Keratinocyte (primary cell): ENCODE measurements at places on chromosomes 4 and X.
A peak's percentile ranks its signal among the peaks of the same experiment; 100 is the strongest.

DNA sequence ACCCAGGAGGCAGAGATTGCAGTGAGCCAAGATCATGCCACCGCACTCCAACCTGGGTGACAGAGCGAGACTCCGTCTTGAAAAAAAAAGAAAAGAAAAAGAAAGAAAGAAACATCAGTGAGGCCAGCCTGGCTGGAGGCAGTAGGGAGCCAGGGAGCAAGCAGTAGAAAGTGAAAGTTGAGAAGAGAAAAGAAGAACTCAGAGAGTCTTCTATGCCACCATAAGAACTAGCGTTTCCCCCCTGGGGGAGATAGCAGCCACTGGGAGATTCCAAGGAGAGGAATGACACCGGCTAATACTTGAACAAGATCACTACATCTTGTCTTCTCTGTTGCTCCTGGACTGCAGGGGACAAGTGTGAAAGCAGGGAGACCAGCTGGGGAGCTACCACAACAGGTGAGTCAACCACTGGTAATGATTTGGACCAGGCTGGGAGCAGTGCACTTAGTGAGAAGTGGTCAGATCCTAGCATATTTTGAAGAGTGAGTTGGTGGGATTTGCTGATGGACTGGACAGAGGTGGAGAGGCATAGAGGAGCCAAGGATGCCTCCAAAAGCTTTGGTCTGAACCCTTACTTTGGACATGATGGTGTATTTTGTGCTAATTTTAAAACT lies 33.4 kb downstream of the SLC2A9 start:
- no peaks in the 10 kb centered on the region for H3K27me3 ChIP-seq
- no peak overlapping the region for H3K4me3 ChIP-seq
- no peaks in the 10 kb centered on the region for H3K4me1 ChIP-seq

- no peak for DNase-seq
- H3K36me3 ChIP-seq: no peaks in the 10 kb centered on the region
- H3K27me3 ChIP-seq: no peaks in the 10 kb centered on the region
- H3K4me1 ChIP-seq: peaks cover 2% of the 10 kb centered on the region
- H3K4me3 ChIP-seq: peak overlapping the region; percentile 57
Observed at GRCh38 chrX:24464498-24464835, 619 bp upstream of the PDK3 start.

DNA sequence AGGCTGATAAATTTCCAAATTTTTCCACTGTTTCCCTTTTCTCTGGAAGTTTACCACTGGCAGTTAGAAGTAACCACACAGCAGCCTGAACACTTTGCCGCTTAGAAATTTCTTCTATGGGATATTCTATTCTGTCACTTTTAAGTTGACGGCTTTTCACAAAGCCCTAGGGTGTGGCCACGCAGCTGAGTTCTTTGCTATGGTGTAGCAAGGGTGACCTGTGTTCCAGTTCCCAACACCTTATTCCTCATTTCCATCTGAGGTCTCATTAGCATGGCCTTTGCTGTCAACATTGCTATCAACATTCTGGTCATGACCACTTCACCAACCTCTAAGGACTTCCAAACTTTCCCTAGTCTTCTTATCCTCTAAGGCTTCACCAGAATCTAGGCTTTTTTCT lies 45.4 kb upstream of the NFKB1 start:
- no peak overlapping the region for H3K27ac ChIP-seq
- no peak for DNase-seq
- no peaks in the 10 kb centered on the region for H3K27me3 ChIP-seq
- no peaks in the 10 kb centered on the region for H3K36me3 ChIP-seq

DNA sequence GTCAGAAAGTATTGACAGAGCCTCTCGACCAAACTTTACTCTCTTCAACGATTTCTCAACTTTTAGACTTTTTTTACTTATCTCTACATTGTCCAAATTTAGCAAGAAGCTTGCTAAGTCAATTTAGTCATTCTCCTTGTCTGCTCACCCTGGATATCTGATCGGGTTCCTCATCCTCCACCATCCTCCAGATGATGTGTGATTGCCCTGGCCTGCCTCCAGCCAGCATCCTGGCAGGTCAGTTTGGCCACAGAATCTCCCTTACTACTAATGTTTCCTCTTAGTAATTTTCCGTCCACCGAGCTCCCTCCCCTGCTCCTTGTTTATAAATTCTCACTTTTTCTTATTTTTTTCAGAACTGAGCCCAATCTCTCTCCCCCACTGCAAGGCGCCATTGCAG lies 167.9 kb upstream of the ZFP42 start:
- H3K4me3 ChIP-seq: no peak overlapping the region
- H3K4me1 ChIP-seq: no peaks in the 10 kb centered on the region
- H3K36me3 ChIP-seq: no peaks in the 10 kb centered on the region

GRCh38 chrX:33741807-33742206 lies 390.3 kb downstream of the FAM47A start:
- H3K4me3 ChIP-seq: no peak overlapping the region
- H3K4me1 ChIP-seq: no peaks in the 10 kb centered on the region
- H3K27me3 ChIP-seq: no peaks in the 10 kb centered on the region
- no peak for DNase-seq

- peaks cover 19% of the 10 kb centered on the region for H3K4me1 ChIP-seq
- peaks cover 39% of the 10 kb centered on the region for H3K27me3 ChIP-seq
- H3K36me3 ChIP-seq: no peaks in the 10 kb centered on the region
- H3K4me3 ChIP-seq: peak overlapping the region; percentile 89
- H3K27ac ChIP-seq: no peak overlapping the region
- no peak for DNase-seq
Observed at GRCh38 chr4:139556724-139557555, 921 bp upstream of the SETD7 start.

DNA sequence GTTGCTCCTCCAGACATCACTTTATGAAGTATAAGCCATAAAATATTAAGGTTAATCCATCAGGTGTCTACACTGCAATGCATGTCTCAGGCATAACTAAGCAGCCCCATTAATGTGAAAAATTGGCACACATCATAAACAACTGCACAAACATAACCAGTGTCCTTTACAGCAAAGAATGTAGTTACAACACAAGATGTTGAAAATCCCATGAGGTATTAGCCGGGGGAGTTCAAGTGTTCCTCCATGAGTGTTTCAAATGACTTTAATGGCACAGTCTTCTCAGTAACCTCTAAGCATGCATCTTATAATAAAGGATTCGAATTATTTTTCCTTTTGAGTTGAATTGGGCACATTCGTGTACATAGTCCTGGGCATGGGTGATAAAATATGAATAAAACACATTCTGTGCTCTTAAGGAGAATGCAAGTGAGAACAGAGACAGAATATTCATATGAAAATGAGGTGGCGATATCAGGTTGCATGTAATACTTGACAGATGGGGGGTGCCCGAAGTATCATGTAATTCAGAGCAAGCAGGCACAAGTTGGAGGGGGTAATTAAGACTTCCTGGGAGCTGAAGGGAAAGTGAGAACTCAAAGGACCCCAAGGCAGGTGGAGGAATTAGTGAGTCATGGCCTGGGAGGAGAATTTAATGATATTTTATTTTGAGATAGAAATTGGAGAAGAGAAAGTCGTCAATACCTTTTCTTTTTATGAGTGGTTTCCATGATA lies 18.2 kb upstream of the VCX2 start:
- peaks cover 10% of the 10 kb centered on the region for H3K4me1 ChIP-seq
- no peak for DNase-seq

DNA sequence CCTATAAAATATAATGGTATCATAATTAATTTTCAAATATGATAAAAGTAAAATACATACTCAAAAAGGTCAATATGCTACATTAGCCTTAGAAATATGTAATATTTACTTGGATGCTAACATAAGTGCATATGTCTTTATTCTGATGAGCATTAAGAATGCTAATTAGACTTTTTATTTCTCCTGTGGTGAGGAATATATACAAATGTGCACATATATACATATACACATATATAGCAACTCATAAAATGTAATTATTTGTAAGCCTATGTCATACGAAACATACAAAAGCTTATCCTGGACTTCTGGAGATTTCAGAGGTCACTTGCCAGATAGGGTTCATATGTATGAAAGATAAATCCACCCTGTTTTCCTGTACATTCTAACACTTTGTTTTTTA lies 11.1 kb downstream of the PLA2G12A start:
- H3K4me3 ChIP-seq: no peak overlapping the region
- no peaks in the 10 kb centered on the region for H3K27me3 ChIP-seq
- H3K4me1 ChIP-seq: no peaks in the 10 kb centered on the region
- no peaks in the 10 kb centered on the region for H3K36me3 ChIP-seq

DNA sequence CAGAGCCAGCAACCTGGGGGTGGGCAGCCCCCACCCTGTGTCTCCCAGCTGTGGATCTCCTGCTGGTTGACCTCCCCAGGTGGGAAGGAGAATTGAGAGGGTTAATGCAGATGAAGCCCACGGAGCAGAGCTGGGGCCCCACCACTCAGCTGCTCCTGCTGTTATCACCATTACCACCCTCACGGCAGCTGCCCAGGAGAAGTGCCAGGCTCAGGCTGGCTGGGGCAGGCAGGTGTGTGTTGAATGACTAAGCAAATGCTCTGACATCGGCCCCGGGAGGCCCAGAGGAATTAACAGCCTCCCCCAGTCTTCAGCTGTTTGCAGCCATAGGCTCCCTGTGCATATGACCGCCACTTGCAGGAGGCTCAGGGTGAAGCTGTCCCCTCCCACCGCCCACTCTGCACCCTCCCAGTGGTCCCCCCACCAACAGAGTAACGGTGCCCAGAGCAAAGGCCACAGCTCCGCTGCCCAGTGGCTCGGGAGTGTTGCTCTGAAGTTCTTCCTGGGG lies 133.8 kb downstream of the CPZ start:
- H3K4me1 ChIP-seq: no peaks in the 10 kb centered on the region
- no peak overlapping the region for H3K4me3 ChIP-seq
- H3K36me3 ChIP-seq: no peaks in the 10 kb centered on the region
- H3K27me3 ChIP-seq: no peaks in the 10 kb centered on the region
- no peak for DNase-seq

- no peaks in the 10 kb centered on the region for H3K27me3 ChIP-seq
- H3K4me3 ChIP-seq: no peak overlapping the region
- H3K27ac ChIP-seq: no peak overlapping the region
- no peak for DNase-seq
Observed at GRCh38 chr4:39348371-39349315, 17.5 kb downstream of the RFC1 start.

DNA sequence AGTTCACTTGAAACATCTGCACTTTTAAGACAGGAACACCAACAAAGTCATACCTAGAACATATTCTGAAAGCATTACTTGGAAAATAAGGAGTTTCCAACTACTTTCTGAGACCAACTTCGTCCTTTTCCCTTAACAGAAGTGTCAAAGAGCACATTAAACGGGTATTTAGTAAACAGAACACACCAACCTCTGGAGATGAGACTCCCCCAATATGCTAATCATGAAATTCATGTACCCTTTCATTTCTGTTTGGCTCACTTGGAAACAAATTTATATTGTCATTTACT lies 69.2 kb downstream of the NOCT start:
- H3K4me3 ChIP-seq: peak overlapping the region; percentile 91
- peaks cover 10% of the 10 kb centered on the region for H3K4me1 ChIP-seq
- peak overlapping the region; percentile 84 for H3K27ac ChIP-seq
- H3K36me3 ChIP-seq: no peaks in the 10 kb centered on the region

- no peaks in the 10 kb centered on the region for H3K36me3 ChIP-seq
- peaks cover 7% of the 10 kb centered on the region for H3K4me1 ChIP-seq
- no peak overlapping the region for H3K4me3 ChIP-seq
- DNase-seq: no peak
Observed at GRCh38 chrX:69361311-69361845, 142.7 kb upstream of the NALF2 start.

- no peak overlapping the region for H3K27ac ChIP-seq
- DNase-seq: no peak
- H3K4me3 ChIP-seq: no peak overlapping the region
- no peaks in the 10 kb centered on the region for H3K36me3 ChIP-seq
- no peaks in the 10 kb centered on the region for H3K4me1 ChIP-seq
Observed at GRCh38 chr4:100933628-100934027, 413.7 kb downstream of the PPP3CA start.

GRCh38 chr4:22482250-22483127 lies 33.4 kb downstream of the ADGRA3 start:
- no peaks in the 10 kb centered on the region for H3K36me3 ChIP-seq
- peaks cover 47% of the 10 kb centered on the region for H3K4me1 ChIP-seq
- H3K27me3 ChIP-seq: no peaks in the 10 kb centered on the region
- H3K27ac ChIP-seq: peak overlapping the region; percentile 95

GRCh38 chr4:8589336-8589735 lies 3.2 kb upstream of the CPZ start:
- H3K27me3 ChIP-seq: peaks cover 42% of the 10 kb centered on the region
- no peaks in the 10 kb centered on the region for H3K36me3 ChIP-seq
- DNase-seq: no peak
- H3K27ac ChIP-seq: no peak overlapping the region
- H3K4me1 ChIP-seq: no peaks in the 10 kb centered on the region

GRCh38 chr4:17492058-17492741 lies 19.7 kb downstream of the QDPR start:
- DNase-seq: no peak
- peaks cover 8% of the 10 kb centered on the region for H3K4me1 ChIP-seq
- no peak overlapping the region for H3K4me3 ChIP-seq
- H3K27ac ChIP-seq: no peak overlapping the region

GRCh38 chrX:69046996-69047490 lies 118.2 kb downstream of the PJA1 start:
- no peaks in the 10 kb centered on the region for H3K36me3 ChIP-seq
- no peak for DNase-seq
- H3K4me1 ChIP-seq: no peaks in the 10 kb centered on the region
- no peak overlapping the region for H3K27ac ChIP-seq

GRCh38 chrX:98795636-98796035 lies 1614.4 kb downstream of the PCDH19 start:
- no peaks in the 10 kb centered on the region for H3K36me3 ChIP-seq
- H3K4me3 ChIP-seq: no peak overlapping the region
- H3K4me1 ChIP-seq: peaks cover 8% of the 10 kb centered on the region

DNA sequence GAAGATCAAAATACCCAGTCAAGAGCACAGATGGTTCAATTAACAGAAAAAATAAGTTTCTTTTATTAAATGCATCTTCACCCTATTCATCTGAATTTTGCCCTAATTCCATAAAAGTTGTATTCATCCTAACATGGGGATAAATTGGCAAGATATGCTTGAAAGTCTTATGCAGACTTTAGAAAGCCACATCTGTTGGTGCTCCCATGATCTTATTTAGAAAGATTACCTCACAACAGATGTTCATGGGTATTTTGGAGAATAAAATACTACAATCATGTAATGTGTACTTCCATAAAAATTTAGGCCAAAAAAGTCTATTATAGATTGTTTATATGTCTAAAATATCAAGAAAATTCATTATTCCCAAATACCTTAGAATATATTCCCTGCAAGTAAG lies 510.3 kb downstream of the TECRL start:
- H3K4me1 ChIP-seq: no peaks in the 10 kb centered on the region
- no peaks in the 10 kb centered on the region for H3K36me3 ChIP-seq
- H3K27me3 ChIP-seq: no peaks in the 10 kb centered on the region
- no peak for DNase-seq
